Activated T-helper 1 cell treated with anti-CD3 and anti-CD28 coated beads, Interleukin-2, amount 50 U/mL, for 16 hours (primary cell): ENCODE measurements at places on chromosomes 12 and 14.

DNA sequence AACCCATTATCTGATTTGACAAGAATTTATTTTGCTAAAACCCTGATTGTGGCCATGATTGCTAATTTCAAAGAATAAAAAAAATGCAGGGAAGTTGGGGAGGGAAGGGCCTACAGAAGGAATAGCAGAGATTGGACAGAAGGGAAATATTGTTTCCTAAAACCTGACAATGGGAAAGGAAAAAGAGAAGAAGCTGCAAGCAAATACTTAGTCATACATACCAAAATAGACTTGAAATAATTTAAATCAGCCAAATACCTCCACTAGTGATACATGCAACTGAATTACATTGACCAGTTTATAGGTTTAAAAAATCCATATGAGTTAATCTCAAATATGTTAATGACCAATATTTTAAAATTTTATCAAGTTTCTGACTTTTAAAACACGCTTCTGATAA is 75.1 kb downstream of the PELI2 start:
- DNase-seq: no peak

DNA sequence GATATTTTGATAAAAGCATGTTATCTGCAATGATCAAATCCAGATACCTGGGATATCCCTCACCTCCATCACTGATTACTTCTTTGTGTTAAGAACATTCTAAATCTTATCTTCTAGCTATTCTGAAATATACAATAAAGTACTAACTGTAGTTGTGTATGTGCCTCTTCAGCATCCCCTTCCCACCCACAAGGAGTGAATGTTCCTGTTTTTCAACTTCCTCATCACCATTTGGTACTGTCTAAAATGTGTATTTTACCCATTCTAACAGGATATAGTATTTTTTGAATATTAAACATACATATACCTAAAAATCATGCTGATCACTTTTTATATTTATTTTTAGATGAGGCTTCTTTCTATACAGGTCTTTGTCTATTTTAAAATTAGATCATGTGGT is 1252.6 kb downstream of the TMEM121 start:
- DNase-seq: no peak

DNA sequence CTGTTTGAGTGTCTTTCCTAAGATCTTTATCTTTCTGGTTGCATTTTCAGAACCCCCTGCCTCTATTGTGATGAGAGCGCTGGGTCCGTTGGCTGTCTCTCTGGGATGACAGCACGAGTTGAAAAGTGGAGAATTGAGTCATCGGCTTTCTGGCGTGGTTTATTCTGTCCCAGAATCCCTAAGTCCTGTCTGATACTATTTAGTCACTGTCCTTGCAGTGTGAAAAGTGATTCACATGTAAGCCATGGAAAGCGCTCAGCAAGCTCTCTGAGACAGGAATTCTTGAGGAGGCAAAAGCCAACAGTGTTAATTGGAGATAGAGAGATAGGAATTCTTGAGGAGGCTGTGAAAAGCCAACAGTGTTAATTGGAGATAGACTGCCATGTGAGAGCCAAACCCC is 121.7 kb downstream of the CHST11 start:
- DNase-seq: no peak

DNA sequence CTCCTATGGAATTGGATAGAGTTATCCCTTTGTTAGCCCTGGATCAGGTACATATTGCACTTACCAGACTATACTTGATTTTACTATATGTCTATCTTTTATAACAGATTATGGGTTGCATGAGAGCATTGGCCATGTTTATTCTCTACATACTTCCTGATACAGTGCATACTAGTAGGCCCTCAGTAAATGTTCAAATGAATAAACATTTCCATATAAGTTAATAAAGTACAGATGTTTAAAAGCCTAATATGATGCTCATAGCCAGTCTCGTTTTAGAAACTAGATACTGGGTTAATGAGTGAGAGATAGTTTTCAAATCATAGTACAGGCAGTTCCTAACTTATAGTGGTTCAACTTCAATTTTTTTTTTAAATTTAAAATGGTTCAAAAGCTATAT is 39.5 kb upstream of the TOMM20L start:
- no peak for DNase-seq

- no peak for DNase-seq
Observed at GRCh38 chr14:66514213-66514612, 6.3 kb downstream of the GPHN start.

GRCh38 chr14:73747379-73748211 is 33.4 kb upstream of the PNMA1 start:
- DNase-seq: no peak

DNA sequence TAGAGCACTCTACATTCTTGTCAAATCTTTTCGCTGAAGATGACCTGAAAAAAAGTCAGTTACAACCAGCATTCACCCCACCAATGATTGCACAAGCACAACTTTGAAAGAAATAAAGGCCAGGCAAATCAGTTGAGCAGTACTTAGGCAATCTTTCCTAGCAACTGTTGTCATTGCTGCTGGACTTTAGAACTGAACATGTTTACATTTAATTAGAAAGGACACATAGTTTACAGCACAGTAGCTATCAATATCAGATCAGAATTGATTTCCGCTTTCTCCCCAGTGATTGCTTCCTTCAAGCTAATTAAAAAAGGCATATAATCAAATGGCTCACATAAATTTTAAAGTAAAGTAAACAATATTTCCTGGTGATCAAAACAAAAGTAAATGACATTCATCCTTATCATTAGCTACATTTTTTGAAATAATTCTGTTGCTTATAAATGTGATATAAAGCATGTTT is 128.4 kb downstream of the FOXA1 start:
- DNase-seq: no peak

GRCh38 chr12:57842342-57843294 is 3.9 kb downstream of the CTDSP2 start:
- no peak for DNase-seq

GRCh38 chr12:32419520-32419960 is 20.2 kb downstream of the FGD4 start:
- DNase-seq: no peak

GRCh38 chr12:67525617-67525884 is 123.0 kb upstream of the DYRK2 start:
- DNase-seq: no peak

GRCh38 chr12:53756300-53757100 is 4.7 kb upstream of the CISTR start:
- DNase-seq: no peak

GRCh38 chr12:131441060-131441396 is 269.9 kb upstream of the SFSWAP start:
- no peak for DNase-seq

GRCh38 chr14:26765301-26765700 is 167.5 kb upstream of the NOVA1 start:
- no peak for DNase-seq

DNA sequence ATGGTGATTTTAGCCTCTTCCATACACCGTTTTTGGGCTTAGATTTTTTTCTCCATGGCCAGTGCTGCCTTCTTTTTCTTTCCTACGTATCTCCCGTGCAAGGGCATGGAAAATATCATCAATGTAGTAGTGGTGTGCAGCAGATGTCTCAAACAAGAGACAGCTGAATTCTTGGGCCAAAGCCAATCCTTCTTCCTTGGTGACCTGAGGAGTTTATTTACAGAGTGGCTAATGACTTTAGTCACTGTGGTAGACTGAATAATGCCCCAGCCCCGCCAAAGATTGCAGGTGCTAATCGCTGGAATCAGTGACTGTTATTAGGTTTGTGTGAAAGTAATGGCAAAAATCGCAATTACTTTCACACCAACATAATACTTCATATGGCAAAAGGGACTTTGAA is 235.5 kb upstream of the NOS1 start:
- DNase-seq: no peak

- no peak for DNase-seq
Observed at GRCh38 chr14:104919993-104920315, 4.7 kb upstream of the PLD4 start.

- DNase-seq: no peak
Observed at GRCh38 chr14:74671789-74672188, 41.1 kb downstream of the AREL1 start.

DNA sequence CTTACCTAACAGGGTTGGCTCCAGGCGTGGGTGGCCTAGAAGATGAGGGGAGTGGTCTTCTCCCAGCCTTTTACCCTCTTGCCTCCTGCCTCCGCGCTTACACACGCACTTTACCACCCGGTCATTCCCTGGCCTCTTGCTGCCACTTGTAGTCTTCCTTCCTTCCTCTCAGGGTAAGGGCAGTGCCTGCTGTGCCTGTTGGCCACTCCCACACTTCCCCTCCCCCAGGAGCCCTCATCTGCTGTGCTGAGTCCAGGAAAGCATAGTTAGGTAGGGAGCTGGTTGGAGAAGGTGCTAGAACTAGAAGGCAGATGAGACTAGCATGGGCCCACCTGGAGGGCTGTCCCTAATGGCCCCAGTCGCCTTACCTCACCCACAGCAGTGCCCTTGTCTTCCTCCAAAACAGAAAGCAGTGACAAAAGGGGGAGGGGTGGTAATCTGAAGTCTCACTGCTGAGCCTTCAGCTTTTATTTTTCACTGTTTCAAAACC is 54.3 kb upstream of the SRSF5 start:
- no peak for DNase-seq

GRCh38 chr14:69360438-69361108 is 37.5 kb downstream of the ERH start:
- no peak for DNase-seq
